Lower lobe of right lung (tissue), 2 donors: ENCODE measurements at places on chromosomes 11 and 22. TPM values are rescaled to one million over a fixed set of nuclear protein-coding genes. Genes with fewer than 3 reads are reported as not detected.
A peak's percentile ranks its signal among the peaks of the same experiment; 100 is the strongest.

The AIFM3 gene
- 12.3 TPM for total RNA-seq

The USH1C gene
- 0.30 TPM for total RNA-seq

The CD6 gene
- 6.1 TPM for total RNA-seq

The TRIM22 gene
- total RNA-seq = 224 TPM

The PANX3 gene
- total RNA-seq = not detected

The ASCL2 gene
- total RNA-seq = 1.7 TPM

The CAT gene
- total RNA-seq = 259 TPM

The IL18 gene
- total RNA-seq = 48.7 TPM

The PGGHG gene
- total RNA-seq = 163 TPM

DNA sequence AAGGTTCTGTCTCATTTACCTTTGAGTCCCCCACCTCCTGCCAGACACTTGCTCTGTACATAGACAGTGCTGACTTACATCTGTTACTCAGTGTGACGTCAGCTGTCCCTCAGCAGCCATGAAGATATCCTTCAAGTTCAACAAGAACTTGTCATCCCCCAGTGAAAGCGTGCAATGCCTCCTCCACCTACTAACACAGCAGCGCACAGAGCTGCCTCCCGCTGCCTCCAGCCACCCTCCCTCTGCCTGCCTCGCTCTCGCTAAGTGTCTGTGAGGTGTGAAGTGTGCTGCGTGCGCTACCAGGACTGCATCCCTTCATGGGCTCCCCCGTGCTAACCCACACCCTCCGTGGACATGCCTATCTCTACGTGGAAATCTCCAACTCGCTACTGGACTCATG is 621.4 kb downstream of the BRD1 start:
- DNase-seq = no peak

GRCh38 chr22:32660292-32660691 is 141.2 kb upstream of the TIMP3 start:
- peak; percentile 69 for DNase-seq

DNA sequence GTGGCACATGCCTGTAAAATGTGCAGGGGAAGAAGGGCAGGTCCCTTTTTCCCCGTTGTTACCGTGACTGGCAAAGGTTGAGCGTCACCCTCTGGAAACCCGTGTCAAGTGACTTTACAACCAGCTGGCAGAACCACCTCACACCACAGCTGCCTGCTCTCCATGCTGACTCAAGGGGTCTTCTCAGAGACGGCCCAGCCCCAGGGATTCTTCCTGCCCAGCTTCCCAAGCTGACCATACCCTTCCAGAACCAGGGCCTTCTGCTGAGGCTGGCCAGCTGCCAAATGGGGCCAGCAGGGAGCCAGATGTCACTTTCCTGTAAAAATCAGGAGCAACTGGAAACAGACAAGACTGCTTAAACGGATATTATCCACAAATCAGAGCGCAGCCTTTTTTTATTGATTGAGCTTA is 6.3 kb downstream of the PC start:
- DNase-seq = no peak

GRCh38 chr11:88535916-88536547 is 198.5 kb upstream of the CTSC start:
- DNase-seq = no peak

GRCh38 chr11:48063424-48063978 is 83.1 kb downstream of the PTPRJ start:
- no peak for DNase-seq

GRCh38 chr22:46173152-46173551 is 22.8 kb downstream of the PPARA start:
- DNase-seq = no peak

DNA sequence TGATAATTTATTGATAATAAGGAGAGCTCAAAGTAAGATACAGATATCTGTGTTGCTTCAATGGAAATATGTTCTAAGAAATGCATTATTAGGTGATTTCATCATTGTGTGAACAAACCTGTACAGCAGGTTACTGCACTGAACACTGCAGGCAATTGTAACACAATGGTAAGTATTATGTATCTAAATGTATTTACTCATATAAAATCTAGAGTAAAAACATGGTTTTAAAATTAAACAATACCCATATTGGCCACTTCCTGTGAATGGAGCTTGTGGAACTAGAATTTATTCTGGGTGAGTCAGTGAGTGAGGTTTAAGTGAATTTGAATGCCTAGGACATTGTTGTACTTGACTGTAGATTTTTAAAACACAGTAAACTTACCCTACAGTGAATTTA is 722.9 kb upstream of the RAG2 start:
- no peak for DNase-seq

DNA sequence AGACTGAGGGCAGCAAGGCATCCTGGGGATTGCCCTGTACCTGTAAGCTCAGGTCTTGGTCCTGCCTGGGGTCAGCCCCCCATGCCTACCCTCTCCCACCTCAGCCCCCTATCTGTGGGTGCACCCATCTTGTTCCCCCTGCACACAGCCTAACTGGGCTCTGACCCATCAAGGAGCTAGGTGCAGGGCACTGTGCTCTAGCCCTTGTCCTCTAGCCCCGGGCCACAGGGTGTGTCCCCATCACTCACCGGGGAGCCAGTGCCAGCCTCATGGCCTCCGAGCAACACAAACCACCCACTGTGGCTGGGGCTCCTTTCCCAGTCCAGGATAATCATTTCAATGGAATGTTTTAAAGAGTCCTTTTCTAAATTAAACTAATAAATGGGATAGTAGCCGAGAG is 293.9 kb upstream of the PLET1 start:
- DNase-seq = no peak

GRCh38 chr22:24125941-24126340 is 55.3 kb upstream of the SUSD2 start:
- DNase-seq = no peak

DNA sequence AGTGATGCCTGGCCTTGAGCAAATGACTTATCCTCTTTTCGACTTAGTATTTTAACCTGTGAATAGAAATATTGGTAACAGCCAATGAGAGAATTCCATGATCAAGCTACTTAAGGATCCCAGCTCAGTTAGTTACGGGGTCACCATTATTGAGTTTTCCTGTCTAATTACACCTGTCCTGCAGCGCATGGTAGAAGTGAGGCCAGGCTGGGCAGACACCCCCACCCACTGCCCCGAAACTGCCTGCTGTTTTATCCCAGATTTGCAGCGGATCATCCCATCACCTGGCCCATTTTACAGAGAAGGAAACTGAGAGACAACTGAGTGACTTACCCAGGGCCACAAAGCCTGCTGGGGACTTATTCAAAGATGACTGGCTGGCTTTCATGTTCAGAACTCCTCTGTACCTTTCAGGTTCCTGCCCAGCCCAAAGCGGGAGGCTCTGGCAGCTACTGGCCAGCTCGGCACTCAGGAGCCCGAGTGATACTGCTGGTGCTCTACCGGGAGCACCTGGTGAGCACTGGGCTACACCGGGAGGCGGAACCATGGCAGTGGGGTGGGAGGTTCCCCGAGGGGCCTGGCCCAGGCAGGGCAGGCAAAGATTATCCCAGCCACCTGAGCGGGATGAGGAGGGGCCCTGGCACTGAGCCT is 1.4 kb downstream of the MUS81 start:
- DNase-seq = peak; percentile 46

DNA sequence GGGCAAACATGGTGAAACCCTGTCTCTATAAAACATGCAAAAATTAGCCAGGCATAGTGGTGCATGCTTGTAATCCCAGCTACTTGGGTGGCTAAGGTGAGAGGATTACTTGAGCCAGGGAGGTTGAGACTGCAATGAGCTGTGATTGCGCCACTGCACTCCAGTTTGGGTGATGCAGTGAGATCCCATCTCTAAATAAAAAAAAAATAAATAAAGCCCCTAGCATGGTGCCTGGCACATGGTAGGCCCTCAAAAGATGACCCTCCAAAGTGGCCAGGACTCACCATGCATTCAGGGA is 74.6 kb downstream of the PTPRJ start:
- DNase-seq = no peak

DNA sequence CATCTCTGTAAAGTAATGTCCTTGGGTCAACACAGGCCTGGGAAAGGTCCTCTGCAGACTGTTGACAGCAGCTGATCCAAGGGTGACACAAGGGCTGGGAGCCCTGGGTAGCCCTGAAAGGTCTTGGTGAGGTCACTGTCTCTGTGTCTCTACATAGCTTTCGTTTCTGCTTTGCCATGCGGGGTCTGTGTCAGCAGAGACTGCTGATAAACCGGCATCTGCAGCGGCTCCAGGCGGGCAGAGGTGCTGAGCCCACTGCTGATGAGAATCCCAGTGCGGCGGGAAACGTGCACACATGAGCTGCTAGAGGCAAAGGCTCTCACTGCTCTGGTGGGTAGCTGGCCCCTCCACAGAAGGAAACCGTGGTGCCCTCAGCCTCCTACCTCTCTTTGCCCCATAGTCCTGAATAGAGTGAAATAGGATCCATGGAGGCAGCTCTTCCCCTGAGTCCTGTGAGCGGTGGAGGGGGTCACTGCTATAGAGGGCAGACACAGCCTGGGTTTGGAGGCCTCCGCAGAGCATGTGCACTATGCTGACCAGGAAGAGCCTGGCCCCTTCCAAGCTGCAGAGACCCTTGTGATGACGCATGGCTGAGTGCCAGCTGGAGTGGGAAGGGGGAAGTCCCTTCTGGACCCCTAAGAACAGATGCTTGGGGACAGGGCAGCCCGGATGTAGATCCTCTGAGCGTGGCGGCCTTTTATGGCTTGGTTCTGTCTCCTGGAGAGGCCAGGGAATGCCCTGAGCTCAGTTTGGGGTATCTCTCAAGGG is 17.8 kb upstream of the ST3GAL4 start:
- DNase-seq = no peak

DNA sequence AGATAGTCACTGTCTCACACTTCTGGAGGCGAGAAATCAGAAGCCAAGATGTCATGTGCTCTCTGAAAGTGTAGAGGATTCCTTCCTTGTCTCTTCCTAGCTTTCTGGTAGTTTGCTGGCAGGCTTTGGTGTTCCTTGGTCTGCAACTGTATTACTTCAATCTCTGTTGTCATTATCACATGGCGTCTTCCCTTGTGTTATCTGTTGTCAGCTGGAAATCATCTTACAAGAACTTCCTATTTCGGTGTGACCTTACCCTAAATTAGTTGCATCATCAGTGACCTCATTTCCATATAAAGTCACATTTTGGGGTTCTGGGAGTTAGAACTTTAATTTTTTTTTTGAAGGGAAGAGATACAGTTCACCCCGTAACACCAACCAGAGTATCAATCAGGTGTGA is 3.3 kb upstream of the LIN7C start:
- no peak for DNase-seq

GRCh38 chr22:29230972-29231875 is 25.5 kb downstream of the EMID1 start:
- DNase-seq = no peak

- no peak for DNase-seq
These were observed 36.0 kb downstream of the TTLL1 start for GRCh38 chr22:43053176-43053575.

- no peak for DNase-seq
These were observed 43.6 kb upstream of the HORMAD2 start for GRCh38 chr22:30036656-30037055.

DNA sequence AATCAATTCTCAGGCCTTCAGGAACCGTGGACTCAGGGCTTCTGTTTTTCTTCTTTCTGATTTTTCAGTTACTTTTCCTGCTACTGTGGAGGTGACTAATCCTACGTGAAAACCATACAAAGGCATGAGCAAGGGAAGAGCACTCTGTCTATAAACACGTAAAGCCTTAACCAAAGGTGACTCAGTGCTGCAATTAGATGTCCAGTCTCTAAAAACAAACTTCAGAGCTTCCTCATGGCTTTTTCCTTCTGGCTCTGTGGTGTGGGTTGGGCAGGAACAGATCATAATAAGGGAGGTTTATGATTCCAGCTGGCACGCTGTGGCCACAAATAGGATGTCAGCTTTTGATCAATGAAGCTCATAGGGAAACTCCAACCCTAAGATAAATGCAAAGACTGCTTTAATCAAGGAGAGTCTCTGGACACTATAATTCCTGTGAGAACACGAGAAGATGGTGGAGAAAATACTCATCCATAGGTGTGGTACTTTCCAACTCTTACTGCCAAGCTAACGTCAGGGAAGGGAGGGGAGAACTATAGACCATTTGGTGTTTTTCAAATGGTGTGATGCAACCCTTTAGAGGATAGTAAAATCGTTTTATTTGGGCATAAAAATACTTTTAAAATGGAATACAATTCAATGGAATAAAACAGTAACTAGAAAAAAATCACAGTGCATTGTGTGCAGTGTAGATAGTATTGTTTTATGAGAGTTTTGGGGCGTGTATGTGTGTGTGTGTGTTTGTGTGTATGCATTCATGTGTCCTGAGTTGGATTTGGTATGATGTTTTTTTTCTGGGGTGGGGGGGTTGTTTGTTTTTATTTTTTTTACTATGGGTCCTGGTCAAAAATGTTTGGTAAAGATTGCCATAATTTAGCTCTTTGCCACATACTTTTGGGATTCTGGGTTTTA is at the start of gene NXPE2:
Gene NXPE2, plus strand, starts transcription at position 403 of the 912 bp plus-strand sequence. Its CDS starts 49 bp downstream, at position 452.
- DNase-seq = no peak

GRCh38 chr11:74671520-74672196 is 59.6 kb downstream of the CHRDL2 start:
- no peak for DNase-seq

- DNase-seq = no peak
These were observed 94.1 kb upstream of the NNMT start for GRCh38 chr11:114202011-114202609.

DNA sequence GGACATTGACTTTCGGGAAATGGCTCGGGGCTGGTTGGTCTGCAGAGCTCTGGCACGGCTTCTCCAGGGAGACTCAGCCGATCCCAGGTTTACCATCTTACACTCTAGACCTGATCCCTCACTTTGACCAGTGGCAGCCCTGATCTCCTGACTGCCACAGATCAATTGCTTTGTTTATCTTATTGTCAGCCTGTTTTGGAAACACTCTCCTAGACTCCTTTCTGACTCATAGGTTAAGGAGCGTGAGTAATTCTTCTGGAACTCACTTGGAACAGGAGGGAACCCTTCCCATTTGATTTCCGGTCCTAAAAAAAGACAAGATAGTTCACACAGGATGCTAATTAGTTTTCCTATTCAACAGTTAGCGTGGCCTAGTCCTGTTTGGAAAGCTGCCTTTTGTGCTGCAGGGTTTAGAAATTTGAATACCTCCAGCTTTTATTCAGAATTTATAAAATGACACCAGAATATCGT is 16.0 kb upstream of the BMAL1 start:
- DNase-seq = no peak
